ENCODE measurements at places on chromosomes 11 and 22.

- DNase-seq = no peak
Measured at GRCh38 chr22:45642986-45643385, 28.6 kb upstream of the ATXN10 start.

GRCh38 chr22:30054067-30054763 is 26.0 kb upstream of the HORMAD2 start:
- no peak for DNase-seq

DNA sequence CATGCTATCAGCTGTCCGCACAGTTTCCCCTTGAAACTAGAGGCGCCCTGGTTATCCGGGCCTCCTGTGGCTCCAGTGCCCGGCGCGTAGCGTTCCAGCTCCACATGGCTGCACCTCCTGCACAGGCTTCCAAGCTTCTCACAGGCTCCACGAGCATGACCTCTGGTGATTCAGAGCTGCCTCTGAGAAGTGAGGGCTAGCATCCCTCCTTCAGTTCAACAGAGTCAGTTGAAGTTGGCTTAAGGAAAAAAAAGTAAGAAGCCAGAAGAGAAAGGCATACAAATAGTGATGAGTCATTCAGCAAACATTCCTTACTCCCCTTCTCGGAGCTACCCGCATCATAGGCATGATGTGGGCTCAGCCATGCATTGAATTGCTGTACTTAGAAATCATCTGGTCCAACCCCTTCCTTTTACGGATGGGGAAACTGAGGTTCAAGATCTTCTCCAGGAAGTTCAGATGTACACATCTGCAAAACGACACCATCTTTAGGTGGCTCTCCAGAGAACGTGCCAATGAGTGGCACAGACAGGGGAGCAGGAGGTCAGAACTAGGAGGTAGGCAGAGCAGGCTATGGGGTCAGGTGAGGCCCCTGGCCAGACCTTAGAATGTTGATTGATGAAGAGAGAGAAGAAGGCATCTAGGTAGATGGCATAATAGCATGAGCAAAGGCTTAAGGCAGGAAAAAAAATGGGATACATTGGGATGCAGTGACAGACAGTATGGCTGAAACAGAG is 216.3 kb upstream of the TBCEL start:
- no peak for DNase-seq

DNA sequence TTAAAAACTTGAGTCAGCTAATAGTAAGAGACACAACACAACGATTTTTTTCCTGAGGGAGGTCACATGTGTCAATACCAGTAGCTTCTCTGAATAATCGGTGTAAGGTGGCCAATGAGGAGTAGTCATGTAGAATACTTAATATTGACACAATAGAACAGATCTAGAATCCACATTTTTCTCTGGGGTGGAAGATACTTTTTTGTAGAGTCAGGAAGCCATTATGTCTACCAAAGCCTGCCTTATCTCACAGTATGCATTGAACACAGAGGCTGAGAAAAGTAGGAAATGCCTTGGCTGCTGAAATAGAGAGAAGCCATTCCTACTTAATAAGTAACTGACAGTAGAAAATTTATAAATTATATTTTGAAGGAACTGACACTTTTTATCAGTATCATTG is 725.0 kb downstream of the METTL15 start:
- DNase-seq = no peak

DNA sequence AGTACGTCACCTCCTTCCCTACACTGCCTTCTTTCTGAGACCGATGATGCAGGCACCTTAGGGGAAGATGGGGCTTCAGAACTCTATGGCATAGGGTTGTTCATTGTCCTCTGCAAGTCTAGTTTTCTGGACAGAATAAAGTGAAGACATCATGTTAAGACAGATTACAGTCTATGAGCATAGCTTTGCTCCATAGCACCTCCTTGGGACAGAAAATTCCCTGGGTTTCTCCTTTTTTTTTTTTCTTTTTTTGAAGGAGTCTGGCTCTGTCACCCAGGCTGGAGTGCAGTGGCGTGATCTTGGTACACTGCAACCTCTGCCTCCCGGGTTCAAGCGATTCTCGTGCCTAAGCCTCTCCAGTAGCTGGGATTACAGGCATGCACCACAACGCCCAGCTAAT is 119.8 kb upstream of the CADM1 start:
- no peak for DNase-seq

GRCh38 chr11:77778549-77778948 is 42.0 kb downstream of the RSF1 start:
- no peak for DNase-seq

DNA sequence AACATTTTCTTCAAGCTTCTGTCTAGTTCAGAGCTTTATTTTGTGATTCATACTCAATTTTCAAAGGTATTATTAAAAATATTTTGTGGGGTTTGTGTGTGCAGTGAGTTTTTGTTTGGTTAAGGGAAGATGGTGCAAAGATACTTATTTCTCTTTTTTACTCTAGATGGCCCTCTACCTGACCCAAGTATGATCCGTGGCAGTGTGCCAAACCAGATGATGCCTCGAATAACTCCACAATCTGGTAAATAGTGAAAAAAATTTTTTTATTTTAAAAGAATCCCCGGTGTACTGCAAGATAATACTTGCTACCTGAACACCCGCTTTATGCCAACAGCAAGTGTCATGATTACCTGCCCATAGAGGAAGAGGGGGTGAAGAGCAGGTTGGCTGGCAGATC is 54.2 kb downstream of the EP300 start:
- DNase-seq = no peak

DNA sequence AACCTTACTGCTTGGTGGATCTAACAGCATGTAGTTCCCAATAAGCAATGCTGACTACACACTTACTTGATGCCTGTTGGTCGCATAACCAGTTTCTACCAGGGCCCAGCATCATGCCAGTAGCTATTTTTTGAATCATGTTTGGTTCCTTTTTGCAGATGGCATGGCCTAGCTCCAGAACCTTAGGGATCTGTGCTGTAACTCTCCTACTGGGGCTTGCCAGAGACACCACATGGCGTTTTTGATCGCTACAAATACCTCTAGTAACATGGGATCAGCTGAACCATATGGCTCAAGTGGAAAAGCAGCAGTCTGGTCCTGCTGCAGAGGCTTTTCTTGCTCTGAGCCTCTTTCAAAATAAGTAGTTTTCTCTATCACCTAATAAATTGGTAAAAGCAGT is 654.6 kb upstream of the API5 start:
- no peak for DNase-seq
